Left lung (tissue), 14 donors: ENCODE measurements at places on chromosomes 11 and 22. TPM values are rescaled to one million over a fixed set of nuclear protein-coding genes. Genes with fewer than 3 reads are reported as not detected.

Gene CARD18
- polyA plus RNA-seq: not detected

Gene FIBIN
- polyA plus RNA-seq: 7.6 TPM

Gene MUC2
- polyA plus RNA-seq: 0.03 TPM

Gene CCDC73
- 0.10 TPM for polyA plus RNA-seq

Gene SYCE3
- not detected for polyA plus RNA-seq

Gene YDJC
- 6.2 TPM for polyA plus RNA-seq

Gene CHST1
- polyA plus RNA-seq: 5.2 TPM

Gene USP2
- 4.9 TPM for polyA plus RNA-seq

Gene ACRV1
- 1.5 TPM for polyA plus RNA-seq

Gene MMP8
- polyA plus RNA-seq: 0.11 TPM

Gene NLRP10
- polyA plus RNA-seq: not detected

Gene KRTAP5-10
- not detected for polyA plus RNA-seq

Gene LDHAL6A
- 0.82 TPM for polyA plus RNA-seq

Gene CCDC188
- polyA plus RNA-seq: 1.6 TPM

Gene BLID
- not detected for polyA plus RNA-seq

Gene FGF4
- polyA plus RNA-seq: not detected

Gene YPEL1
- 20.9 TPM for polyA plus RNA-seq

Gene PAMR1
- polyA plus RNA-seq: 10.3 TPM

Gene GPR83
- 0.41 TPM for polyA plus RNA-seq

Gene SLC22A6
- 0.13 TPM for polyA plus RNA-seq

Gene UCP2
- polyA plus RNA-seq: 55.7 TPM

Gene ASPHD2
- 0.55 TPM for polyA plus RNA-seq

Gene PDE3B
- polyA plus RNA-seq: 30.3 TPM

Gene OR9I1
- not detected for polyA plus RNA-seq

Gene HBE1
- polyA plus RNA-seq: 23.2 TPM

Gene MOGAT2
- polyA plus RNA-seq: not detected

Gene E2F8
- polyA plus RNA-seq: 25.2 TPM

Gene CNGA4
- polyA plus RNA-seq: 1.6 TPM

Gene VWCE
- 1.4 TPM for polyA plus RNA-seq

Gene SEZ6L
- 0.59 TPM for polyA plus RNA-seq

Gene DDI1
- not detected for polyA plus RNA-seq

Gene TAF1D
- 188 TPM for polyA plus RNA-seq

Gene VPREB1
- polyA plus RNA-seq: not detected

Gene MAJIN
- not detected for polyA plus RNA-seq

Gene ARHGAP8
- polyA plus RNA-seq: 22.5 TPM

Gene TSKU
- 24.3 TPM for polyA plus RNA-seq

Gene SEPTIN3
- polyA plus RNA-seq: 2.0 TPM

Gene SLC35E4
- polyA plus RNA-seq: 3.0 TPM

Gene CYTH4
- polyA plus RNA-seq: 6.6 TPM

Gene ALDH3B1
- polyA plus RNA-seq: 14.9 TPM

Gene MRGPRX4
- not detected for polyA plus RNA-seq

Gene NRXN2
- polyA plus RNA-seq: 11.5 TPM
